H7 (cell line): ENCODE measurements at places on chromosomes 5 and 9. TPM values are rescaled to one million over a fixed set of nuclear protein-coding genes. Genes with fewer than 3 reads are reported as not detected.

- no peak for DNase-seq
These were observed 256.1 kb upstream of the SMARCA2 start for GRCh38 chr9:1759009-1759408.

- no peak for DNase-seq
These were observed 64.6 kb upstream of the ZFR start for GRCh38 chr5:32508806-32509805.

- no peak for DNase-seq
These were observed 610.0 kb downstream of the MAT2B start for GRCh38 chr5:164115420-164115819.

- peak; percentile 7 for DNase-seq
These were observed 7.8 kb upstream of the GADD45G start for GRCh38 chr9:89596937-89597555.

GRCh38 chr9:135478191-135478590 lies 1.4 kb upstream of the PPP1R26 start:
- DNase-seq: no peak

DNA sequence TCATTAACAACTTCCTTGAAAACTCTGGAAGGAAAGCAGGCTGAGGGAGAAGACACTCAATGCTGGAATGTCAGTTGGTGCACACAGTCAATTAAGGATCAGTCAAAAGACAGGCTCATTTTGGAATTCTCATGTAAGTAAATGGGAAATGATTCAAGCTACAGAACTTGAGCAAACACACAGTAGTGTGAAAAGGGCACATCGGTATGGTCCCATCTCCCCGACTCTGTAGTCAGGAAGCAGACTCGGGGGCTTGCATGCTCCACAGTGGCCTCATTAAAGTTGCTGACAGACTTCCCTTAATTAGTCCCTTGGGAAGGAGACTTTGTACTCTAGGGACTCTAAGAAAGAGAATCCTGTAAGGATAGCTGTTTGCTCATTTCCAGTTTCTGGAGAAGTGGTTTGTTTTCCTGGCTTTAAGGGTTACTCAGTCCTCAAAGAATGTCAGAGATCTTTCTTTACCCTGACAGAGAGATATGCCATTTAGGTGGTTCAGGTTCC lies 339.2 kb downstream of the ADAMTS6 start:
- peak; percentile 41 for DNase-seq

Gene PCDHB11
- 0.03 and 0.18 TPM in 2 replicates for total RNA-seq

GRCh38 chr5:57598756-57599155 lies 116.1 kb upstream of the ACTBL2 start:
- no peak for DNase-seq

- DNase-seq: peak; percentile 54
These were observed 28.8 kb upstream of the ROR2 start for GRCh38 chr9:91978740-91979414.

DNA sequence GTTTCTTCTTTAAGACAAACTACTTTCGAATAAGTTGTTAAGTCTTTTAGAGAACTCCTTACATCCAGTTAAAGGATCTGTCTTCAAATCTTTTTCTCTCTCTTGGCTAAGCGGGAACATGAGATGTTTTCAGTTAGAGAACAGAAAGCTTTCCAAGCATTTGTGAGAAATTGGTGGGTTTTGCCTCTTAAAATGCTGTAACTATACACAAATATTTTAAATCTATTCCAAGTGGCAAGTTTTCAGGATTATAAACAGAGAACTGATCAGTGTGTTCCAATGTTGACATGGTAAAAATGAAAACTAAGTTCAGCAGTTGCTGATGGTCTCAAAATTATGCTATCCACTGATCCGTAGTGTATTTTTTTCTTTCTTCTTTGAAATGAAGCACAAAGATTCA lies 100.4 kb downstream of the EBF1 start:
- no peak for DNase-seq

DNA sequence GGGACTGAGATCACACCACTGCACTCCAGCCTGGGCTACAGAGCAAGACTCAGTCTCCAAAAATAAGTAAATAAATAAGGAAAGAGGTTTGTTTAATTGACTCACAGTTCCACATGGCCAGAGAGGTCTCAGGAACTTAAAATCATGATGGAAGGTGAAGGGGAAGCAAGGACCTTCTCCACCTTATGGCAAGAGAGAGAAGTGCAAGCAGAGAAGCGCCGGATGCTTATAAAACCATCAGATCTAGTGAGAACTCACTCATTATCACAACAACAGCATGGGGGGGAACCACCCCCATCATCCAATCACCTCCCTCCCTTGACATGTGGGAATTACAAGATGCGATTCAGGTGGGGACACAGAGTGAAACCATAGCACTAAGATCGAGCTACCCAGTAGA lies 22.8 kb upstream of the RGMB start:
- DNase-seq: no peak

- no peak for DNase-seq
These were observed 368.0 kb upstream of the GRIN3A start for GRCh38 chr9:102106439-102106838.

Gene TLR4
- 0.07 TPM in 1 of 2 replicates, not detected in the other for total RNA-seq

- peak; percentile 78 for DNase-seq
These were observed 1.1 kb upstream of the TCF7 start for GRCh38 chr5:134113363-134113889.

Gene FAM151B
- not detected in 2 replicates for total RNA-seq

Gene SPINK7
- total RNA-seq: not detected in 2 replicates

DNA sequence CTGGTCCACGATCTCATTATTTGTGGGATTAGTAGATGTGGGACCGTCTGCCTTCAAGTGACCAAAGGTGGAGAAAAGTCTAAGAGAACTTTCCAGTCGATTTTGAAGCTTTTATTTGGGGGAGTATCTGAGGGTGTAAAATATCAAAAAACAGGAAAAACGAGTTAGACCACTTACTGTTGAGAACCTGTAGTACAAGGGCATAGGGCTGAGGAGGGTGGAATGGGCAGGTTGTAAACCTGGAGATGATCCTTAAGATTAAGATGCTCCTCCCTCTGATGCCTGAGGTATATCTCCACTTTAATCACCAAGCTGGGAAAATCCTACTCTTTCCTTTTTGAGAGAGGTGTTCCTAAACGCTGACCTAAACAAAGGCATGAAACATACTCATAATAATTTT lies 32.0 kb upstream of the GTF2H2C start:
- DNase-seq: peak; percentile 24

DNA sequence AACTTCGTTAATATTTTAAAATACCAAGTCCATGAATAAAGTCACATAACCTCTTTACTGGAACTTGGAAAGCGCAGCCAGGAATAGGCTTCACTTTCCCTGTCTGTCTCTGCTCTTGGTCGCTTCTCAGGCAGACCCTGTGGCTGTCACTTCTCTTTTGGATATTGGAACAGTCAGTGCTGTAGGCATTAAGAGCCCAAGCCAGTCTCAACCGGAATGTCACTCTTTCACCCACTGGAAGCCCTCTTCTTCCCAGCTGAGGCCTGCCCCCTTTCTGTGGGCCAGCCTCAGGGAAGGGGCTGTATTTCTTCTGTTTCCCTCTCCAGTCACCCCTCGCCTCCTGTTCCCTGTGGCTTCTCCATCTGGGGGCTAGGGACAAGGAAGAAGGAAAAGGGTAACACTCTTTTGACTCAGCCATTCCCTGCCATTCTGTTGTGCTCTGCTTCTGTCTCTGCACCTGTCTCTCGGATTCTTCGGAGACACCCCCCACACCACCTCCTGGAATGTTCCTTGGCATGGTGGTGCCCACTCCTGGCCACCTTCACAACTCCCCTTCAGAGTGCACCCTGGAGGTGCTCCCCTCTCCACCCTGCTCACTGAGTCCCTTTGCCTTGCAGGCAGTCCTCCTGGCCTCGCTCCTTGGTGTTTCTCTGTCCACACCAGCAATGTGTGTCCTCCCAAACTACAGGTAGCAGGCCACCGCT lies 103.4 kb downstream of the TRIO start:
- DNase-seq: peak; percentile 55

DNA sequence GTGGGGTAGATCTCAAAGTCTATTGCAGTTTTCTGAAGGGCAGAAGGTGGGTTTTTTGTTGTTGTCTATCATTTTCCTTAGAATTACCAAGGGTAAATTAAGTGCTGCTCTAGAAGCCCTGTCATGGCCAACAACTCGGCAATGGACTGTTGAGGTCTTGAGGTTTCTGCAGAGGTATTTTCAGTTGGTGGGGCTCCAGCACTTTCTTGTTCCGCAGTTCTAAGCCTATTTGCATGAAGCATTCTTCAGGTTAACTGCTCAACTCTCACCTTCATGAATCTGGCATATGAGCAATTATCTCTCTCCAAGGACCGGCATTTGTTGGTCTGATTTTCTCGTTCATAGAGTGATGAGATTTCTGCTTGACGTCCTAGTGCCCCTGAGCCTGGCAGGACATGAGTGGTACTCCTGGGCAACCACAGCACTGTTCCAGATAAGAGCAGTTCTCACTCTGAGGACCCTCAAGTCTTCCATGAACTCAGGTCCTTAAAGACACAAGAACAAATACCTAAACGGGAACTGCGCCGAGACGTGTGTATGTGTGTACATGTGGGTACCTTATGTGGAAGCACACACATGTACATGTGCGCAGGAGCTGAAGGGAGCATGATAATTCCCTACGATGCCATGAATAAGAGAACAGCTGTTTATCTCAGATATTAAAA lies 544.5 kb downstream of the CSNK1G3 start:
- no peak for DNase-seq

Gene FAM163B
- 1.2 and 3.7 TPM in 2 replicates for total RNA-seq

DNA sequence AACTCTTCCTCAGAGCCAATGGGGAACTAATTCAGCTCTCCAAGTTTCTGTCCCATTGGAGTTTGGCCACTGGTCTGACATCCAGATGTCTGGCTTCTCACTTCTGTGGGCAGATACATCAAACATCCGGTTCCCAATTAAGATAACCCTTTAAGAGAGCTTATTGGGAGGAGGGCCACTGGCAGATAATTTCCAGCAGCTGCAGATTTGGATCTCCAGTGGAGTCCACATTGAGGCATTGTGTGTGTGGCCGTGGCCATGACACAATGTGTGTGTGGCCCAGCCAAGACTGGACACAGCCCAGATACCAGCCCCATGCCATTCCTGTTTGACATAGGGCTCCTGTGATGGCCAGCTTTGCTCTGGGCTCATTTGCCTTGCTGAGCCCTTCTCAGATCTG lies 110.5 kb upstream of the MAP1B start:
- DNase-seq: no peak

Gene AMACR
- total RNA-seq: 10.5 and 18.3 TPM in 2 replicates

GRCh38 chr9:74777136-74777879 lies 110.4 kb downstream of the TRPM6 start:
- peak; percentile 50 for DNase-seq

DNA sequence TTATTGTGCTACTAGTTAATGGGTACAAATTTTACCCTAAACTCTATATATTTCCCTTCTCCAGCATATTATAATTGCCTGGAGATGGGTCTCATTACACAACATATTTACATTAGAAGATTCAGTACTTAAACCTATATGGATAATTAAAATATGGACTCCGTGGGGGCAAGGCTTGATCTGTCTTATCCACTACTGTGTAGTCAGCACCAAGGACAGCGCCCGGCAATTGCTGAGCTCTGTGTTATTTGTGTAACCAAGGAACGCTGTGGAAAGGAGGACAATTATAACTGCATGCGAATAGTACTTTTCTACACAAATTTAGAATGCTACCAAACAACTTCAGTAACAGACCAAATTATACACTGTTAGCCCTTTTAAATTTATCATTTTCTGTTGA lies 77.7 kb downstream of the DNAH5 start:
- peak; percentile 14 for DNase-seq
